ENCODE measurements at places on chromosomes 16 and 17. TPM values are rescaled to one million over a fixed set of nuclear protein-coding genes. Genes with fewer than 3 reads are reported as not detected.

HYDIN gene
- total RNA-seq, result 0.33 TPM

PHOSPHO1 gene
- not detected for total RNA-seq

HCFC1R1 gene
- total RNA-seq, result 61.8 TPM

HCRT gene
- not detected for total RNA-seq

ABAT gene
- total RNA-seq, result 3.9 TPM

SMIM36 gene
- not detected for total RNA-seq

CLDN6 gene
- total RNA-seq, result 63.8 TPM

KCNJ12 gene
- 0.65 TPM for total RNA-seq

SLC6A4 gene
- under 0.01 TPM for total RNA-seq

CDRT15L2 gene
- not detected for total RNA-seq

CHCT1 gene
- not detected for total RNA-seq

TM4SF5 gene
- not detected for total RNA-seq

CES4A gene
- 0.98 TPM for total RNA-seq

CDH5 gene
- not detected for total RNA-seq

DPH1 gene
- total RNA-seq, result 27.9 TPM

COX4I1 gene
- total RNA-seq, result 393 TPM

ZNF668 gene
- total RNA-seq, result 13.4 TPM

USP43 gene
- 8.4 TPM for total RNA-seq

FBXL16 gene
- total RNA-seq, result under 0.01 TPM

MSI2 gene
- 18.6 TPM for total RNA-seq

GSG1L gene
- total RNA-seq, result not detected

SCNN1G gene
- 0.13 TPM for total RNA-seq

ABCC12 gene
- not detected for total RNA-seq

SLFN14 gene
- not detected for total RNA-seq

KRTAP4-5 gene
- not detected for total RNA-seq

SOX15 gene
- 0.98 TPM for total RNA-seq

WFIKKN1 gene
- total RNA-seq, result under 0.01 TPM

MT1A gene
- total RNA-seq, result 7.4 TPM

ZNF469 gene
- total RNA-seq, result 8.5 TPM

TMEM100 gene
- not detected for total RNA-seq

SRCIN1 gene
- 0.25 TPM for total RNA-seq

MAF gene
- 6.8 TPM for total RNA-seq

ITGB3 gene
- 148 TPM for total RNA-seq

TEX19 gene
- not detected for total RNA-seq

TEX14 gene
- not detected for total RNA-seq

KRTAP4-3 gene
- not detected for total RNA-seq

GDPD3 gene
- 0.76 TPM for total RNA-seq

SMTNL2 gene
- 16.9 TPM for total RNA-seq

MPV17L gene
- 3.3 TPM for total RNA-seq

PMFBP1 gene
- 0.98 TPM for total RNA-seq

AANAT gene
- 0.25 TPM for total RNA-seq

RPL27 gene
- total RNA-seq, result 1,290 TPM

SLC5A10 gene
- not detected for total RNA-seq

Data from mesangial cell (primary cell).